ENCODE measurements at places on chromosomes 7 and 10. TPM values are rescaled to one million over a fixed set of nuclear protein-coding genes. Genes with fewer than 3 reads are reported as not detected.

The SLC25A40 gene
- 8.4 TPM for total RNA-seq

The GBX1 gene
- not detected for total RNA-seq

The ZPBP gene
- total RNA-seq, result not detected

The RBM20 gene
- not detected for total RNA-seq

The SEMA3D gene
- total RNA-seq, result 2.6 TPM

The IL6 gene
- total RNA-seq, result 2.2 TPM

The CPN1 gene
- total RNA-seq, result not detected

The ZNF365 gene
- total RNA-seq, result 3.8 TPM

The PDE1C gene
- total RNA-seq, result 0.50 TPM

The CNNM1 gene
- 0.33 TPM for total RNA-seq

The IFIT2 gene
- total RNA-seq, result 8.7 TPM

The EPC1 gene
- 14.7 TPM for total RNA-seq

The GIMAP5 gene
- total RNA-seq, result not detected

The TAS2R5 gene
- 1.7 TPM for total RNA-seq

The CPA2 gene
- not detected for total RNA-seq

The HSPA12A gene
- total RNA-seq, result 9.0 TPM

The OGDHL gene
- total RNA-seq, result 0.29 TPM

The C10orf53 gene
- not detected for total RNA-seq

The IDI2 gene
- not detected for total RNA-seq

The TBX20 gene
- not detected for total RNA-seq

The LRRD1 gene
- not detected for total RNA-seq

The GIMAP2 gene
- 0.58 TPM for total RNA-seq

The GDF10 gene
- 44.9 TPM for total RNA-seq

The INSIG1 gene
- 356 TPM for total RNA-seq

The FAM13C gene
- 3.3 TPM for total RNA-seq

The APBB1IP gene
- total RNA-seq, result 6.3 TPM

The CHRM2 gene
- 1.7 TPM for total RNA-seq

The SCRN1 gene
- 111 TPM for total RNA-seq
